ENCODE measurements at places on chromosomes 5 and 9.

- DNase-seq, result no peak
These were observed 3.9 kb downstream of the PPP3R2 start for GRCh38 chr9:101590901-101591300.

GRCh38 chr9:122320413-122320881 lies 50.4 kb upstream of the PTGS1 start:
- no peak for DNase-seq

- DNase-seq, result no peak
These were observed 75.4 kb downstream of the OSMR start for GRCh38 chr5:38921174-38921573.

GRCh38 chr9:118364266-118365106 lies 660.3 kb downstream of the TLR4 start:
- DNase-seq, result no peak

- DNase-seq, result no peak
These were observed 86.2 kb downstream of the LURAP1L start for GRCh38 chr9:12860998-12861397.

- no peak for DNase-seq
These were observed 4.3 kb upstream of the FAT2 start for GRCh38 chr5:151595411-151595826.

- no peak for DNase-seq
These were observed 154.4 kb upstream of the ERCC6L2 start for GRCh38 chr9:95721061-95721531.

DNA sequence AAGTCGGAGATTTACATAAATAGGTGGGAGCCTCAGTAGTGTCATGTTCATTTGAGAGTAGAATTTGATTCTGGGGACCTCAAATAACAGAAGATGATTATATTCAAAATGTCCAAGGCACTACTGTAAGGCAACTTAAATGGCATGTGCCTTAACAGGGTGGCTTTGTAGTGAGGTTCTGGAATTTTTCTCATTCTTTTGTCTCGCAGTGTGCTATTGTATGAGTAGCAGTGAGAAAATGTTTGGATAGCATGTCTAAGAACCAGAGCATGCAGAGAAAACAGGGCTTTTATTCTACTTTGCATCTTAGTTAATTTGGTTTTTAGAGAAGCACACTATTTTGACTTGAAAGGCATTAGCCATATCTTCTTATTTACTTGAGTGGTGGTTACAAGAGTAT lies 25.0 kb downstream of the MAST4 start:
- no peak for DNase-seq

GRCh38 chr9:92774274-92774673 lies 9.6 kb upstream of the BICD2 start:
- DNase-seq, result no peak

DNA sequence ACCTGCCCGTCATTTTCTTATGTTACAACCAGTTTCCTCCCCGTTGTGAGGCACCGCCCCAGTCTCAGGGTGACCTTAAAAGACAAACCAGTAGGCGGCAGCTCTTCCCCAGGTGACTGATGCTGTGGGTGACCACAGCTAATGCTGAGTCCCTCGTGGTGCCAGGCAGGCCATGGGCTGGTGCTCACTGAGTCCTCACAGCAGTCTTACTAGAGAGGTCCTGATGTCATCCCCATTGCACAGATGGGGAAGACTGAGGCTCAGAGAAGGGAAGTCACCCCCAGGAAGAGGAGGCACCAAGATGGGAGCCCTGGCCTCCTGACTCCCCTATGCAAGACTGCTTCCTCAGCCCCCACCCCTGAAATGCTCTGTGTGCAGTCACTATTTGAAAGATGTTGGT lies 978 bp downstream of the CFAP157 start:
- no peak for DNase-seq

Measured in omental fat pad (tissue), 4 donors.